ENCODE measurements at places on chromosomes 1 and 21. TPM values are rescaled to one million over a fixed set of nuclear protein-coding genes. Genes with fewer than 3 reads are reported as not detected.

DNA sequence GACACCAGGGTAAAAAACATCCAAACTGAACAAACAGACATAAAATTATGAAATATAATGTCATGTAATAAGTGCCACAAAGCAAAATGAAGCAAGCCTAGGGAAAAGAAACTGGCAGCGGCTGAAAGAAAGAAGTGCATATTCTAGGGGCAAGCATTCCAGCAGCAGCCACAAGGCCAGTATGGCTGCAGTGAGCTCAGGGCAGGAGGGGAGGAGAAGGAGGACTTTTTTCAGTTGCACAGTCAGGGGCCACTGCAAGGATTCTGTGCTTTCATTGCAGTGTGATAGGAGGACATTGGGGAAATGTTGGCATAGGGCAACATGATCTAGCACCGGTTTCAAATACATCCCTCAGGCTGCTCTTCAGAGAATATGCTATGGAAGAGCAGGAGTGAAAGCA lies 263.8 kb downstream of the NEGR1 start:
- DNase-seq: no peak

GRCh38 chr21:44926331-44927101 lies 5.8 kb upstream of the ITGB2 start:
- DNase-seq: peak; percentile 67

- no peak for DNase-seq
These were observed 47.2 kb downstream of the GNG12 start for GRCh38 chr1:67785847-67786753.

Gene PTPN14
- polyA plus RNA-seq: 0.70 TPM

- DNase-seq: no peak
These were observed 25.9 kb downstream of the RHBG start for GRCh38 chr1:156394835-156395461.
